ENCODE measurements at places on chromosomes 6 and 20.

GRCh38 chr6:92415656-92416055 is 1003.7 kb downstream of the EPHA7 start:
- no peak for DNase-seq

DNA sequence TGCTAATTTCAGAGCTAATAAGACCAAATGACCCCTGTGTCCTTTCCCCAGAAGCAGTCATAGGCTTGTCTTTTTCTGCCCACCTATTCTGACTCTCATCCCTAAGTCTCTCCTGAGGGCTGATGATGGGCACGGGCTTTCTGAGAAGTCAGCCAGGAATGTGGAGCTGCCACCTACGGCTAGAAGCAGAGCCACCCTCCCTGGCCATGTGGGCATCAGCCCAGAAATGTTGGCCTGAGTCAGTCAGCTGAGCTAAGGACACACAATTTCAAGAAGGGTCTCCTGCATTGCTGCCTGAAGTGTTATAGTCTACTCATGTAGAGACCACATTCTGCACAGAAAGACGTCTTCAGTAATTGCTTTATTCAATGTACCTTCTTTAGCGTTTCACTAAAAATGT is 17.1 kb downstream of the MYLIP start:
- DNase-seq: no peak

DNA sequence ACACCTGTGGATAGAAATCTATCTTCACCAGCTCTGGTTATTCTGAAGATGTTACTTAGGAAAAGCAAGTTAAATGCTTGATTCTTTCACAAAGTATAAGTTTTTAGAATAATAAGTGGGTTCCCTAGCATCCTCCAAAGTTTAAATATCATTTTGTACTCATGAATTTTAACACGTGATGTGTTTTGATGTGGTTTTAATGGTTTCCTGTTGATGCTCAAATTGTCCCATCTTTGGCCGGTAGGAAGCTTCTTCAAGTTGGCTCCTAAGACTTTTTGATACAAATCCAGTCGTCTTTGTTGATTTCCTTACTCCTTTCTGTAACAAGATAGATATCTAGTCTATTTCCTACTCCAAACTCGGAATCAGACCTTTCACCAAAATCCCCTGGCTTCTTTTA is 94.5 kb upstream of the STXBP5 start:
- DNase-seq: no peak

DNA sequence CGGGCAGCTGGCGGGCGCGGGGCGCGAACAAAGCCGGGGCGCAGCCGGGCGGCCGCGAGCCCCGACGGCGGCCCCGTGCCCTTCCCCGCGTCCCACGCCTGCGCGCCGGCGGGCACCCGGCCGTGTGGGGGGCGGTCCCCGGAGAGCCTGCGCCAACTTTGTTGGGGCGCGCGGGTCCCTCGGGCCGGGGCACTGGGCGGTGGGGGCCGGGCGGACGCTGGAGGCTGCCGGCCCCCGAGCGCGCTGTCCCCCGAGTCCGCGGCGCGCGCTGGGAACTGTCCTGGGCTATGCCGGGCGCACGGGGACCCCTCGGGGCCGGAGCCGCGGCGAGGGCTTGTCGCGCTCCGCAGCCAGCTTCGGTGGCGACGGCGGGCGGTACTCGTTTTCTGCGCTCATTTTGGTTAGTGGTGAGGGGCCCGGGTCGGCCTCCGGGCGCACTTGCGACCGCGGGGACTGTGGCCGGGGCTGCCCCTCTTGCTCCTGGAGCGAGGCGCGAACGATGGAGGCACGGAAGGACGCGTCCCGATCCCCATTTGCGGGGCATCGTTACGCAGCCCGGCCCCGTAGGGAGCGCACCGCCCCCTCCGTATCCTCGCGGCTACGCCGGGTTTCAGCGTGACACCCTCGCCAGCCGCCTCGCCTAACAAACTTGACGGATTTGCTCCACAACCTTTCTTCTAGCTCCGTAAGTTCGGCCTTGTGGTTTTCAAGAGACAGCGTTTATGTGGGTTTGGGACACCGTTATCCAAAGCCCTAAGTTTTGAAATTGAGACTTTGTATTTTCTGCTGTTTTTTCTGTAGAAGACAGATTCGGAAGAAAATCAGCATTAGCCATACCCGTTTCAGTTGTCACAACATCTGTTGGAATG is 622 bp downstream of the SS18L1 start:
- no peak for DNase-seq

DNA sequence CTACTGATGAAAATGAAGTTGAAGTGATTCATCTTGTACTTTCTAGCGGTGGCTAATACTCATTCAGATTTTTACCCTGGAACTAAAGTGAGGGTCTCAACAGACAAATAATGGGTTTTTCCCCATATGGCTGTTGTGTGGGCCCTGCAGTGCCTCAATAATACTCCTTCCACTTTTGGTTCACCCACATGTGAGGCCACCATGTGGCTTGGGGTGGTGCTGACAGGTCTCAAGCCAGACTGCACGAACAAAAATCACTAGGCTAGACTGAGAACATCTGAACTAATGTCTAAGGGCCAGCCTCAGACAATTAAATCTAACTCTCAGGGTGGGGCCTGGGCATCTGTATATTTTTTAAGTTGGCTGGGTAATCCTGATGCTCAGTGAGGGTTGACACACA is 7.9 kb upstream of the COL12A1 start:
- no peak for DNase-seq

DNA sequence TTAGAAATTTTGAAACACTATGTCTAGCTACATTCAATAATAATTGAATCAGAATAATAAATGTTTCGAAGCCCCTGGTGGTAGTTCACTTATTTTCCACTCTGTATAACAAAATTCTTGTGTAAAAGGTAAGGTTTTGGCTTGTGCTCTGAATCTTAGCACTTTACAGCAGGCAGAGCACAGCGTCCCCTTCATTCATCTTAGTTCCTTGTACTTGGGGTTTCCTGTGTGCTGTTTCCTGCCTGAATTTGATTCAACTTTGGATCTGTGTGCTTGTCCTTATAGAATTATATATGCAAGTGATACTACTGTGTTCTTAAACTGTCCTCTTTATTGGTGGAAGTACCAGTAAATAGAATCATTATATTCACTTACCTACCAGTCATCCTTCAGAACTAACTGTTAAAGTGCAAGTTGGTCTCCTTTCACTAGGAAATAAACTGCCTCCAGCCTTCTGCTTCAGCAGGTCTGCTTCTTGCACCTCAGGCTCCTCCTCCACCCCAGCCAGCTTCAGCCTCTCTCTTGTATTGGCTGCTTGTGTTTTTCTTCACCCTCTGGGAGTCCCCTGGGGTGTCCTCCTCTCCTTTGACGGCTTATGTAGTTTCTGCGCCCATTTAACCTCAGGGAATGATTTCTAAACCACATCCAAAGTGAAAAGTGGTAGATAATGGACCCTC is 28.8 kb upstream of the TULP4 start:
- no peak for DNase-seq

DNA sequence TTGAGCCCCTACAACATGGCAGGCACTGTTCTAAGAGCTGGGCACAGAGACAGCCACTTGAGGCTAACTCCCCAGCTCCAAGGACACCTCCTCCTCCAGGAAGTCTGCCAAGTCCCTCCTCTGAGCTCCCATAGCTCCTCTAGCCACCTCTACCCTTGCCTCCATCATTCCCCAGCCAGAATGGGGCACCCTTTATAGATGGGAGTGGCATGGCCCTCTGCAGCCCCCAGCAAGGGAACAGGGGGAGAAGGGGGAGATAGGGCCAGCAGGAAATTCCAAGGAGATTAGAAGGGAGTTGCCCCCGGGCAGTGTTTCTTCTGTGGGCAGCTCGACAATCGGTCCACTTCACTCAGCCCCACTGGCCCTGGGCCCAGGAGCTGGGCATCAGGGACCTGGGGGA is 19.7 kb upstream of the TLDC2 start:
- no peak for DNase-seq

GRCh38 chr6:139134064-139134395 is 850 bp upstream of the HECA start:
- no peak for DNase-seq

DNA sequence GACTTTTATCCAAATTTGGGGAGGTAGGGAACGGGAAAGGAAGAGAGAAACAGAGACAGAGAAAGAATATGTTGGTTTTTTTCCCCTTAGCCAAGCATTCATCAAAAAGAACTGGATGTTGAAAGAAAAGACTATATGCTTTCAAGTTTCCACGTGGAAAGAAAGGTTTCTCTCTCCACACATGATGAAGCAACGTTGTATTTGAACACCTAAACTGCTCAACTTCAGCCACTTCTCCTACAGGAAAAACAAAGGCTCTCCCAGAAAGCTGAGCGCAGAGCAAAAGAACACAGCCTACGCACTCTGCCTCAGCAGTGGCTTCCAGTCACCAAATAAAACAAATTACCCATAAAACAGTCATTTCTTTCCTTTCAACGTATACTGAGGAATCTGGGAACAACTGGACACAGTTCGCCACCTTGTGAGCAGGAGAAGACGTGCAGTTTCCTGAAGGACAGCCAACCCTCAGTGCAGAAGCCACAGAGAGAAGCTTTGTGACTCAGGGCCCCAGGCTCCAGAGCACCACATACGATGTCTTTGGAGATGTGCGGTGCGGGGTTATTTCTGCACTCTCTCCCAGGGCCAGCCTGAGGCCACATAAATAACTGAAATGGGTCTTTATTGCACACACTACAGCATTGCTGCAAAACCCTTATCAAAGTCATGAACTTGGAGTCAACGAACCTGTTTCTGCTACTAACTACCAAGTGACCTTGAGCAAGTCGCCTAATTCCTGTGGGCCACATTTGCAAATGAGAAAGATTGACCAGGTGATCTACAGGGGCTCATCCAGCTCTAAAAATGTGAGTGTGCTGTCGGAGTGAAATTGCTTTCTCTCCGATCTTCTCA is 10.1 kb downstream of the IL17F start:
- DNase-seq: peak; percentile 21

GRCh38 chr20:57695012-57695411 is 14.8 kb downstream of the PMEPA1 start:
- DNase-seq: no peak

- no peak for DNase-seq
These were observed 84.0 kb downstream of the PTPN1 start for GRCh38 chr20:50594231-50594590.

GRCh38 chr6:32969685-32970412 is 1.5 kb downstream of the BRD2 start:
- peak; percentile 77 for DNase-seq

- no peak for DNase-seq
These were observed 134.7 kb upstream of the RSPO3 start for GRCh38 chr6:126983779-126984178.

- no peak for DNase-seq
These were observed 31.9 kb downstream of the PLCG1 start for GRCh38 chr20:41169162-41169690.

- DNase-seq: no peak
These were observed 15.7 kb downstream of the NFYA start for GRCh38 chr6:41088451-41088850.

GRCh38 chr6:39881851-39882530 is 52.3 kb downstream of the MOCS1 start:
- no peak for DNase-seq

DNA sequence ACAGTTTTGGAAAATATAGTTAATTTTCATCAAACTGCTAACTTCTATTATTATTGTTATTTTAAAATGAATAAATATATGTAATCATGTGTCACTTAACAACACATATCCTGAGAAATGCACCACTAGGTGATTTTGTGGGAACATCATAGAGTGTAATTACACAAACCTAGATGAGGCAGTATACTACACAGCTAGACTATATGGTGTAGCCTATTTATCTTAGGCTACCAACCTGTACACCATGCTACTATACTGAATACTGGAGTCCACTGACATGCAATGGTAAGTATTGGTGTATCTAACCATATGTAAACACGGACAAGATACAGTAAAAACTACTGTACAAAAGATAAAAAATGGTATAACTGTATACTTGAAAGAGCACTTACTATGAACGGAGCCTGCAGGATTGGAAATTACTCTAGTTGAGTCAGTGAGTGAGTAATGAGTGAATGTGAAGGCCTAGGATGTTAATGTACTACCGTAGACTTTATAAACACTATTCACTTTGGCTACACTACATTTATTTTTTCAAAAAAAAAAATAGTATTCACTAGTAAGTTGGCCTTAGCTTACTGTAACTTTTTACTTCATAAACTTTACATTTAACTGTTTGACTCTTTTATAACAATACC is 72.4 kb downstream of the ASCC3 start:
- no peak for DNase-seq

- DNase-seq: no peak
These were observed 16.9 kb downstream of the SERINC1 start for GRCh38 chr6:122454673-122455072.

GRCh38 chr6:75266716-75267291 is 17.8 kb downstream of the TMEM30A start:
- DNase-seq: peak; percentile 53

GRCh38 chr6:20173833-20174792 is 38.2 kb downstream of the MBOAT1 start:
- no peak for DNase-seq

GRCh38 chr6:129440691-129441090 is 269.3 kb downstream of the ARHGAP18 start:
- DNase-seq: no peak

GRCh38 chr6:12613811-12614210 is 102.8 kb upstream of the PHACTR1 start:
- DNase-seq: no peak

DNA sequence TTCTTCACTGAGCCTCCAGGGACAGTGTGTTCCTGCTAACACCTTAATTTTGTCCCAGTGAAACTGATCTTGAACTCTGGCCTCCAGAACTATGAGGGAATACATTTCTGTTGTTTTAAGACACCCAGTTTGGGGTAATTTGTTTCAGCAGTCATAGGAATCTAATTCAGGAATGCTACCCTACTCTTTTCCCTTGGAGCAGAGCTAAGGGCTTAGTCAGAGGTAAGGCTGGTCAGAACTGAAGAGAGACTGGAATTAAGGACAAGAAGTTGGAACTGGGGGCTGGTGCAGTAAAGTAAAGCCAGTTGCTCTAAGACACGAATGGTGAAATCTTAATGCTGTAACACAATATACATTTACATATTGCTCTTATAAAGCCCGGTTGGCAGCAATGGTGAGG is 809.7 kb downstream of the MAFB start:
- DNase-seq: no peak

GRCh38 chr6:123430970-123431369 is 205.8 kb downstream of the TRDN start:
- no peak for DNase-seq

GRCh38 chr6:85679445-85680123 is 36.9 kb upstream of the SYNCRIP start:
- peak; percentile 59 for DNase-seq

DNA sequence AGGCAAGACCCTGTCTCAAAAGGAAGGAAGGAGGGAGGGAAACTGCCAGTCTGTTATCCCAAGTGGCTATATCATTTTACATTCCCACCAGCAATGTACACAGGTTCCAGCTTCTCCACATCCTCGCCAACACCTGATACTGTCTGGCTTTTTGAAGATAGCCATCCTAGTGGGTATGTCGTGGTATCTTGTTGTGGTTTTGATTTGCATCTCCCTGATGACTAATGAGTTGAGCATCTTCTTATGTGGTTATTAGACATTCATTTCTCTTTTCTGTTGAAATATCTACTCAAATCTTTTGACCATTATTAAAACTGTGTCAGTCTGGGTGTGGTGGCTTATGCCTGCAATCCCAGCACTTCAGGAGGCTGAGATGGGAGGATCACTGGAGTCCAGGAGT is 47.9 kb upstream of the ARID1B start:
- DNase-seq: peak; percentile 17

GRCh38 chr20:46770330-46771194 is 61.1 kb downstream of the SLC2A10 start:
- DNase-seq: no peak

All from NCI-H526 (cell line).